ENCODE measurements at places on chromosomes 16 and 17. TPM values are rescaled to one million over a fixed set of nuclear protein-coding genes. Genes with fewer than 3 reads are reported as not detected.

- DNase-seq, result no peak
Observed at GRCh38 chr17:42055027-42055426, 4.6 kb upstream of the C17orf113 start.

GRCh38 chr17:43740541-43740940 lies 18.1 kb downstream of the SOST start:
- DNase-seq, result no peak

Gene XAF1
- polyA plus RNA-seq, result 6.3 TPM

- DNase-seq, result peak; percentile 55
Observed at GRCh38 chr16:14487579-14487978, 142.5 kb downstream of the PARN start.

DNA sequence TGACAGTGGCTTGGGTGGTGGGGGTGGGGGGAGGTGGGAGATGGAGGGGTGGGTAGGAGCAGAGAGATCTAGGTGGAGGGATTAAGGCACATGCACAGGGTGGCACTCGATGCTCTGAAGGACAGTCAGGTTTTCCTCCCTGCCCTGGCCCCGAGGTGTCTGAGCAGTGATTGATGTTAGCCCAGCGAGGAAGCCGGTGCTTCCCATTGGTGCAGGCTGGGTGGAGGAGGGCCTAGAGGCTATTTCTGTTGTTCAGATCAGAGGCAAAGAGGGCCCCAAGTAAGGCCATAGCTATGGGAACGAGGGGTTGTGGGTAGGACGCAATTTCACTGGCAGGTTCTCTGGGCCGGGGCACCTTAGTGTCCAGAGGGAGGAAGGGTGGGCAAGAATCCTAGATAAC lies 23.1 kb downstream of the CACNA1G start:
- DNase-seq, result no peak

All from endothelial cell of umbilical vein (primary cell).